Caki2 (cell line): ENCODE measurements at places on chromosomes 7 and 10.

- DNase-seq, result peak; percentile 42
Measured at GRCh38 chr7:144725070-144725469, 110.8 kb downstream of the TPK1 start.

DNA sequence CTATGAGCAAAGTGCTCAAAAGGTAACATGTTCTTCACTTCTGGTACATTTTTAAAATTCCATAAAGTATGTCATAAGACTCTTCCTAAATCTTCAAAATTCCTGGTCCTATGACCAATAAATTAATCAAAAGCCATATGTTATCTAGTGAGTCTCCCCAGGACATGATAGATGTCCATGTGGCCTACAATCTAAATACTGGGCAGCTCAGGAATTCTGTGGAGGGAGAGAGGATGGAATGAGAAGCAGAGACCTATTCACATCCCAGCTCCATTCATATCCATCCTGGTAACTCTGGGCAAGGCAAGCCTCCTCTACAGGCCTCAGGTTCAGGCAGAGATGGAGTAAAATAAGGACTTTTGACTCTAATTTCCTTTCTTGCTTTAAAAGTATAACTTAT is 224.8 kb downstream of the MTERF1 start:
- no peak for DNase-seq

DNA sequence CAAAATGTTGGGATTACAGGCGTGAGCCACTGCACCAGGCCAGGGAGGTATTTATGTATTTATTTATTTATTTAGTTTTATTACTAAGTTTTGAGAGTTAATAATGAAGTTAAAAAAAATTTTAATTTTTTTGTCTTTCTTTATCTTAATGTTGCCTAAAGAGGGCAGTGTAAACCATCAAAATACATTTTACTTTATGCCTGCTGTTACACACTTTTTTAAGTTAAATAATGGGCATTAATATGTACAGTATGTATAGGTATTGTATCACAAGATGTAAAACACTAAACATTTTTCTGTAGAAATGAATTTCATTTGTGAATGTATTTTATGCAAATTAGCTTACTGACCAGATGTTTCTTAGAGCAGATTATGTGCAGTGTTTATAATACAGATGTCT is 129.4 kb downstream of the AASS start:
- no peak for DNase-seq

GRCh38 chr7:70660154-70660818 is 471.7 kb upstream of the GALNT17 start:
- DNase-seq, result no peak

GRCh38 chr10:49115015-49115795 is at the start of gene VSTM4:
VSTM4 (minus strand) TSS chr10:49115522; CDS start chr10:49115485, 37 bp downstream.
- DNase-seq, result peak; percentile 23

DNA sequence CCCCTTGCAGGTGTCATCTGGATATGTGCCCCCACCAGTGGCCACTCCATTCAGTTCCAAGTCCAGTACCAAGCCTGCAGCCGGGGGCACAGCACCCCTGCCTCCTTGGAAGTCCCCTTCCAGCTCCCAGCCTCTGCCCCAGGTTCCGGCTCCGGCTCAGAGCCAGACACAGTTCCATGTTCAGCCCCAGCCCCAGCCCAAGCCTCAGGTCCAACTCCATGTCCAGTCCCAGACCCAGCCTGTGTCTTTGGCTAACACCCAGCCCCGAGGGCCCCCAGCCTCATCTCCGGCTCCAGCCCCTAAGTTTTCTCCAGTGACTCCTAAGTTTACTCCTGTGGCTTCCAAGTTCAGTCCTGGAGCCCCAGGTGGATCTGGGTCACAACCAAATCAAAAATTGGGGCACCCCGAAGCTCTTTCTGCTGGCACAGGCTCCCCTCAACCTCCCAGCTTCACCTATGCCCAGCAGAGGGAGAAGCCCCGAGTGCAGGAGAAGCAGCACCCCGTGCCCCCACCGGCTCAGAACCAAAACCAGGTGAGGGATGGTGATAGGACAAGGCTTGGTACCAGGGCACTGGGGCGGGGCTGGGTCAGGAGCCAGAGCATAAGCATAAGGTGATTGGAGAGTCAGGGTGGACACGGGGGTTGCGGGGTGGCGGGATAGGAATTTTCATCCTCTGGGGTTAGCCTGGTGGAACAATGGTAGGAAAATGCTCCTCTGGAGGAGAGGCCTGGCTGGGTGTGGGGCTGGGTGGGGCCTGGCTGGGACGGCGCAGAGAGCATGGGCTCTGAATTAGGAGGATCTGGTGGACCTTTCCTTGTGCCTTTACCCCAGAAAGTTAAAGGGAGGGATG is 1.9 kb downstream of the ZYX start:
- DNase-seq, result no peak

DNA sequence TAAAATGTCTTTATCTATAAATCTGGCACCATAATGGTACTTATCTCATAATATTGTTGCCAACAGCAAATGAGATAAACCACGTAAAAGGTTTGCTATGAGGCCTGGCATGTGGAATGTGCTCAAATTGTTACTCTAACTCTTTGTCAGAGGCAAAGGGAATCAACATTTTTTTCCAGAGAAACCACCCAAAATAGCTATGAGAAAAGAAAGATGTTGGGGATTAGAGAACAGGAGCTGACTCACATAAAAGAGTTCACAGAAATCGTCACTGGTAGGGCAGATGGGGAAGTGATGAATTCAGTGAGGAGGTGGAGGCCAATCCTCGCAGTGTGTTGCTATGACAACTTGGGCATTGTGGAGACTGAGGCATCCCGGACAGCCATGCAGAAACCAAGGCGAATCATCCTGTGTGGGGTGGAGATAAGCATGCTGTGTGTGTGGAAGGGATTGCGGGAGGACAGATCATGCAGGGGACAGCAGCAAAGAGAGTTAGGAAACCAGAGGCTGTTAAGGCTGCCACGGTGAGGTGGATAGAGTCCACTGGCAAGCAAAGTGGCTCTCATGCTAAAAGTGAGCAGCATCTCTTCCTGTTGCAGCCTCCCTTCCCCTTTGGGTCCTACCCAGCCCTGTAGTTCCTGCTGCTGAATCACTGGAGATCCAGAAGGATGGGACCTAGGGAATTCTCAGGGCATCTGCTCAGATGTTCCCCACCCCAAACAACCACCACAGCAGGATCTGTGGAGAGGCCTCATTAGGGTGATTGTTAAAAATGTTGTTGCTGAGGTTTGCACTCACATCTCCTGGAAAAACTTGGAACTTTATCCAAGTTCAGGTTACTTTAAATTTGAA is 103.9 kb downstream of the CUBN start:
- peak; percentile 71 for DNase-seq

GRCh38 chr10:55400075-55400849 is 599.2 kb upstream of the PCDH15 start:
- DNase-seq, result no peak

DNA sequence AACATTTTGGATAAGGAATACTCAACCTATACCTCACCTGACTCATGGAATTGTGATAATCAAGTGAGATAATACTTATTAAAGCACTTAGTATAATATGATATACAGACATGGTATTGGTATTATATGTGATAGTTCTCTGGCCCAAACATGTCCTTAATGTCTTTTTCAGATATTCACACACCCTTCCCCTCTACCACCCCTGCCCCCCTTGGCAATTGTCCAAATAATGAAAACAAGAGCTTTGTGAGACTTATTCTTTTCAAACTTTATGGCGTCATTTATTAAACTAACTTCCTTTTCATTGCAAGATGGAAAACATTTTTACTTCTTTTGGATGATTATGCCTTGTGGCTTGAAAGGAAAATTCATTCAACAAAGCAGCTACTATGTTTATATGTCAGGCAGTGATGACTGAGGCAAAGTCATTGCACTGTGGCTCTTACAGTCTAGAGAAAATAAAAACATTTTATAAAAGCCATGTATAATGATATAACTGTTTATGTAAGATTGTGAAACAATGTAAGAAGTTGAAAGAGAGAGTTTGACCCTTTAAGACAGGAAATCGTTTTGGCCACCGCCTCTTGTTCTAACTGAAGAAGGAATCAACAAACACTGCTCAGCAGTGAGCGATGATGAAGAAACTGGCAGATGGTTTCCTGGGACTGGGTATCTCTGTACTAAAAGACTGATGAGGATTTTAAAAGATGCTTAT is 27.4 kb downstream of the MINPP1 start:
- no peak for DNase-seq

DNA sequence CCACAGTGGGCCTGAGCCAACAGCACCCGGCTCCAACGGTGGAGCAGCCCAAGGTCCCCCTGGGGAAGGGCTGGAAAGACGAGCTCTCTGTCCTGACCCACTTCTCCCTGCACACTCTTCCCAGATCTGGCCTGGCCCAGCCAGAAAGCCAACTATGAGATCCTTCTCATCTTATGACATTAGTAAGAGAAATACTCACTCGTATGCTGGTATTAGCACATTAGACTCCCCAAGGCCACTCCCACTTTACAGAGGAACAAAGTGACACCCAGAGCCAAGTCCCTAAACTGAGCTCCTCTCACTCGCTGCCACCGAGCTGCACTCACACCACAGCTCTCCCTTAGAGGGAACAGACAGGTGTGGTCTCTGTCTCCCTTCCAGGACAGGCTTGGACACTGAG is 24.8 kb downstream of the DLG5 start:
- no peak for DNase-seq
